ENCODE measurements at places on chromosomes 13 and 19.

DNA sequence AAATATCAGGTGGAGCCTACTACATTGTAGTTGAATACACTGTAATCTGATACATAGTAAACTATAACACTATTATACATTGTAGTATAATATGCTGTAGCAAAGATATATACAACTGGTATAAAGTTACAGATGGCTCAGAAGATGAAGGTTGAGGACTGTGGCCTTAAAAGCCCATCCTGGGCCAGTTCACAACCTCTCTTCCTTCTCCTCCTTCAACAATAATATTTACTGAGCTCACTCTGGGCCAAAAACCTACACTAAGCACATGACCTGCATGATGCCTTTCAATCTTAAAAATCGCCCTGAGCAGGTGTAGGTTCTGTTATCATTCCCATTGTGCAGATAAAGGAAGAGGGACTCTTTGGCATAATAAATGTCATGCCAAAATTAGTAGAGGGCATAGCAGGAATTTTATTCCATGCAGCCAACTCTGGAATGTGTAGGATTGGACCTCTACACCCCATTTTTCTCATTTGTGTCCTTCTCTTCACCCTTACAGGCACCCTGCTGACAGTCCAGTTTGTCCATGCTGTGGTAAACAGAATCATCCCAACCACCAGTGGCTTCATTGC is 14.6 kb upstream of the SIN3B start:
- DNase-seq = no peak

DNA sequence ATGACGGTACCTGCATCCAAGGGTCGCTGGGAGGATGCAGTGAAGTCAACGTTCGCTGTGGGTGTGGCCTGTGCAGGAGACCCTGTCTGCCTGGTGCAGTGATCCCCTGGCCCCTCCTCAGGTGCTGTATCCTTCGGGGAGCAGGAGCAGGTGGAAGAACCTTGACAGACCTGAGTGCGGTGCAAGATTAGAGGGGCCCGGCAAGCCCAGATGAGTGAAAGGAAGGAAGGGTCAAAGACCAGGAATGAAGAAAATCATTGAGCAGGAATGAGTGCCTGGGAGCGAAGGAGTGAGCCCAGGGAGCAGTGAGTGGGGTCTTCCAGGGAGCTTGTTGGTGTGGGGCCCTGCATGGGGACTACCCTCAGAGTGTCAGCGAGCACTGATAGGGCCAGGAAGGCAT is 12.7 kb downstream of the B3GNT8 start:
- DNase-seq = no peak

GRCh38 chr13:109212650-109213049 is 573.7 kb downstream of the IRS2 start:
- DNase-seq = no peak

DNA sequence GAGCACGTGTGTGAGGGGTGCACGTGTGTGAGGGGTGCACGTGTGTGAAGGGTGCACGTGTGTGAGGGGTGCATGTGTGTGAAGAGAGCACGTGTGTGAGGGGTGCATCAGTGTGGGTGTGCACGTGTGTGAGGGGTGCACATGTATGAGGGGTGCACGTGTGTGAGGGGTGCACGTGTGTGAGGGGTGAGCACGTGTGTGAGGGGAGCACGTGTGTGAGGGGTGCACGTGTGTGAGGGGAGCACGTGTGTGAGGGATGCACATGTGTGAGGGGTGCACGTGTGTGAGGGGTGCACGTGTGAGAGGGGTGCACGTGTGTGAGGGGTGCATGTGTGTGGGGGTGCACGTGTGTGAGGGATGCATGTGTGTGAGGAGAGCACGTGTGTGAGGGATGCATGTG is 15.7 kb downstream of the RASA3 start:
- DNase-seq = no peak

- DNase-seq = no peak
These were observed 9.4 kb upstream of the USPL1 start for GRCh38 chr13:30608364-30608763.

- no peak for DNase-seq
These were observed 4.9 kb upstream of the CD33 start for GRCh38 chr19:51219971-51220370.

DNA sequence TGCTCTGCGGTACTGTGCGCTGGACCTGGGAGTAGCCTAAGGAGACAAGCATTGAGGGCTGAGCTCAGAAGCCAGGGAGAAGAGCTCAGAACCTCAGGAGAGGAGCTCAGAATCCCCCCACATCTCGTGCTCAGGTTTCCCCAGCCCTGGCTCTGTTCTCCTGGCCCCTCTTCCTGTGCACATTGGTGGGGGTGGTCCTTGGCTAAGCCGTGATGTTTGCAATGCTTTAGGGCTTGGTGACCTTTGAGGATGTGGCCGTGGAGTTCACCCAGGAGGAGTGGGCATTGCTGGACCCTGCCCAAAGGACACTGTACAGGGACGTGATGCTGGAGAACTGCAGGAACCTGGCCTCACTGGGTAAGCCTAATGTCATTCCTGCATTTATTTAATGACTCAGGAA is 6.6 kb downstream of the ZNF557 start:
- no peak for DNase-seq

DNA sequence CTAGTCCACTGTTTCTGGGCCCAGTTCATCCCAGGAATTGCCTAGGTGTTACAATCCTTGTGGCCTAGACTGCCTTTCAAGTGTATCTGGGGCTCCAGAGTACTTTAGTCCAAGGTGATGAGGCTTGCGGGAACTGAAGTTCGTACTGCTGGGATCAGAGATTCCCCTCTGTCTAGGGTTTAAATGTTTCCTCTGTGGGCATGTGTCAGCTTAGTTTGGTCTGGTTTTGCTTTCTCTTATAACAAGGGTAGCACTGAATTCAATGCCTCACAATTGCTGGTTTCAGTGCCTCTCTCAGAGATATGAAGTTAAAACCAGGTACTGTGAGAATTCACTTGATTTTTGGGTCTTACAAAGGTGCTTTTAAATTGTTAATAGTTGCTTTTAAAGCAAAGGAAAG is 30.8 kb downstream of the RGCC start:
- DNase-seq = no peak

GRCh38 chr19:1606138-1606651 is 933 bp upstream of the UQCR11 start:
- DNase-seq = no peak

All from HCEC 1CT (cell line).